ENCODE measurements at places on chromosomes 16 and 17.
A peak's percentile ranks its signal among the peaks of the same experiment; 100 is the strongest.

- no peak for DNase-seq
Observed at GRCh38 chr16:1197237-1197866, 27.7 kb downstream of the TPSG1 start.

DNA sequence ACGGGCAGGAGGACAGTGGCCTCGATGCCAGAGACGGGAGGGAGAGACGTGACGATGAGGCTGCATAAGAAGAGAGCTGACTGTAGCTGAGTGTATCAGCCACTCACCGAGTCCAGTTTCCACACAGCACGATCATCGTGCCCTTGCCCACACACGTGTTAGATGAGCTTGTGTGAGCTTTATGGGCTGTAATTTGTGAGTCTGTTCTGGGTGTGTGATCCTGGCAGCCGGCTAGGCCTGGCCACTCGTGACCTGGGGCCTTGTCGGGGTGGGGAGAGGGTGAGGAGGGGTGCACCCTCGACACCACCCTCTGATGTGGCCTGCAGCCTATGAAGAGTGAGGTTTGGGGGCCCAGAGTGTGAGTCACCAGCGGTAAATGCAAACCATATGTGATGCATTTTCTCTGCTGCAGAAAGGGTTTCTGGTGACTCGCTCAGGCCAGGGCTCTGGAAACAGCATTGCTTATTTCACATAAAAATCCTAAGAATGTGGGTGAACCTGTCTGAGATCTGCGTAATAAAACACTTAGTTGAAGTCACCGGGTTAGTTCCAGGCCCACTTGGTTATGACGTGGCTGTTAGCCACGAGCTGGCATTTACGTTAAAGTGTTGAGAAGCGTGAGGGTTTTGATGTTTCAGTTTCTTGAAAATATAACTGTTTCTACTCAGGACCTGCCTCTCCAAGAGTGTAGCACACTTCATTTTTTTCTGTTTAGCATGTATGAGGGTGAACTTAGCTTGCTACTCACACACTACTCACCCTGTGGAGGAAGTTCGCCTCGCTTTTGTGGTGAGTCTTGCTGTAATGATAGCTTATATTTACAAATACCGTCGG is 4.2 kb downstream of the METRNL start:
- DNase-seq: peak; percentile 54

- peak; percentile 56 for DNase-seq
Observed at GRCh38 chr17:40450175-40450574, 6.9 kb downstream of the IGFBP4 start.

GRCh38 chr17:80811181-80812105 is 180.2 kb upstream of the CHMP6 start:
- no peak for DNase-seq

- DNase-seq: peak; percentile 49
Observed at GRCh38 chr17:19728084-19728495, 11.7 kb upstream of the SLC47A2 start.
